ENCODE measurements at places on chromosomes 12 and 14.

- DNase-seq = no peak
Observed at GRCh38 chr14:53951627-53952303, 4.9 kb downstream of the BMP4 start.

GRCh38 chr14:61523751-61524150 lies 171.6 kb upstream of the HIF1A start:
- no peak for DNase-seq

- no peak for DNase-seq
Observed at GRCh38 chr14:32998433-32998832, 59.8 kb downstream of the NPAS3 start.

GRCh38 chr14:91879196-91879595 lies 11.9 kb upstream of the TC2N start:
- DNase-seq = no peak

DNA sequence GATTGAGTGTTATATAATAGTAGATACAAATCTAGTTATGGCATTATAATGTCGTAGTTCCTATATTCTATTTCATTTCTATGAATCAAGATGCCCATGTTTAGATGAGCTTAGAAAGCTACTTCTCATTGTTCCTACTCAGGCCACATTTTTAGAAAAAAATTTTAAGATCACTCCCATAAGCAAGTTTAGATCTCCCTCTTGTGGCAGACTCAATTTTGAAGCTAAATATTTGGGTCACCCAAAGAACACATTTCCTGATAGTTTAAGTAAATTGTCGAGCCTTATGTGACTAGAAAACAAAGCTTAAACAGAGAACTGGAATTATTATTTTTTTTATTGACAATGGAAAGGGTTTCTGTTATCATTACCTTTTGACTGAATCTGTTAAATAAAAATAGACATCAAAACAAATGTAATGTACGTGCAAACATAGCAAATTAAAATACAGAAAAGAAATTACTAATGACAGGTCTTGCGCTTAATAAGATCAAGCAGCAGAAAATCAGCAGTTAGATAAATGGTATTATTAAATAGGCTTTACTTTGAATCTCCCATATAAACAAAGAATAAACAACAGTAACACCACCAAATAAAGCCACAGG lies 180.2 kb downstream of the ACSS3 start:
- no peak for DNase-seq

GRCh38 chr14:25086821-25087396 lies 37.0 kb upstream of the STXBP6 start:
- no peak for DNase-seq

DNA sequence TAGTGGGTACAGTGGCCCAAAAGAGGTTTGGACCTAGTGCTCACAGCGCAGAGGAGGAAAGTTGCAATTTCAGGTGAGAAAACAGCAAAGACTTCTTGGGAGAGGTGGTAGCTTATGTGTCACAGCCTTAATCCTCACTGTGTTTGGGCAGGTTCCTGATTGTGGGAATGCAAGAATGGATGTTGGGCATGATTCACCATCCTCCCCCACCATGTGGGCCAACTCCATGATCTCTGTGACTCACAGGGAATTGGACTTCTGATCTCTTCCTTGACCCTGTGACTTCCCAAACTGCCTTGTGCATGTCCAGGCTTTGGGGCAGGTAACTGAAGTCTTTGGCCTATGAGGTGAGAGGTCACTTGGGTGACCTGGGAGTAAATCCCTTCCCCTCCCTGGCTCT lies 1.8 kb upstream of the CHST11 start:
- DNase-seq = no peak

DNA sequence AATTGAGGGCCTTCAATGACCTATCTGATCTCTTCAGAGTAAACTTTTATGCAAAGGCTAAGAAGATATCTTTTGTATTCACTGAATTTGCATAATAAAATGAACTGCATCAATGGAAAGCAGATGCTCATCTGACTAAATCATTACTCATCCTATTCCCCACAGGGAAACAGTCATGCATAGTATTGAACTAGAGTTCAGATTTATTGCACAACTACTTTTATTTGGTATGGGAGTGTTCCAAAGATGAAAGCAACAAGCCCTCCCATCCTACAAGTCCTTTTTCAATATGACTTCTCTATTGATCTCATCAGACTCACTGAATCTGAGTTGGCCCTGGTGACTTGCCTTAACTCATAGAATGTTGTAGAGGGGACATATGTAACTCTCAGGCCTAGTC lies 159.8 kb downstream of the KITLG start:
- DNase-seq = no peak

GRCh38 chr14:98059106-98059505 lies 1212.9 kb downstream of the BCL11B start:
- no peak for DNase-seq

DNA sequence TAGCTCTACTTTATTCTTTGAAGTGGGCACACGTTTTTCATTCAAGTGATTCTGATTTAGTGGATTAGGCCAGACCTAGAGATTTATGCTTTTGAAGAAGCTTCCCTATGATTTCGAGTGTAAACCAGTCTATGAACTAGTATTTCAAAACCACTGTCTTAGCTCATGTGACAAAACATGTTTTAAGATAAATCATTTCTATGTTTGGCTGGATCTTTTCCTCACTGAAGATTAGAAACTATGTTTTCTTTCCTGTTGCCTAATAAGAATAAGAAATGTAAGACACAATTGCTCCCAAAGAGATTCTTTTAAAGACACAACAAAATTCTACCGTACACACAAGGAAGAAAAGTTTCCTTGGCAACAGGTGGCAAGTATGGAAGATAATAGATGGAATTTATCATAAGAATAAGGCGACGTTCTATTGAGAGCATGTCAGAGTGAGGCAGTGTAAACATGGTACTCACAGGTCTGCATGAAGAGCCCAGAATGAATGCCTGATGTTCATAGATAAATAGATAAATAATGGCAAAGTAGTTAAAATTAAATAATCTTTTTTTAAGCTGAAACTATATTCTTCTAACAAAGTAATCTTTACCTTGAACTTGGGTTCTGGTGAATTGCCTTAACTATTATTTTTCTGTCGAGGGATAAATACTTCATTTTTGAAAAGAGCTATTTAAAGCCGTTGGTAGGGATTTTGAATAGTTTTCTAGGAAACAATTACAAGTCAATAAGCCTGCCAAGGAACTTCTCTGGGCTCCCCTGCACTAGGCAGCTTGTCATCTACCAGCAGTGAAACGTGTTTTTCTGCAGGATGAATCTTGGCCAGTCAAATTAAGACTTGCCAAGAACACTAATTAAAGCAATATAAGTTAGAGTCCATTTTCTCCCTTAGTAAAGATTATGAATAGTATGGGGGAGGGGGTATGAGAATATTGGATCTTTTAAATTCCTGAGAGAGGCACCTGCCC lies 34.1 kb upstream of the C12orf75 start:
- DNase-seq = no peak

GRCh38 chr12:100942984-100943749 lies 148.6 kb downstream of the ANO4 start:
- DNase-seq = no peak

GRCh38 chr14:37546621-37547447 lies 48.2 kb downstream of the FOXA1 start:
- DNase-seq = no peak

DNA sequence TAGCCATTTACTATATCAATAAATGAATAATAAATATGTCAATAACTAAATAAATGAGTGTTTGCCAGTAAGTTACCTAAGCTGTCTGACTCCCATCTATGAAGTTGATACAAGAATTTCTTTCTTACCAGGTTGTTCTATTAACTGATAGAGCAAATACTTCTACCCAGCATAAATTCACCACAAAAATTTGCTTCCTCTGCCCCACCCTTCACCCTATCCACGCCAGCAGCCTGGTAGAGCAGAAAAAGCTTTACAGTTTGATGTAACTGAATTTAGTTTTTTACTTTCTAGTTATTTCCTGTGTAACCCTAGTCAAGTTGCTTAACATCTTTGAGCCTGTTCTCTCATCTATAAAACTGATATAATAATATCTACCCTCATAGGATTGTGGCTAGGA lies 94.9 kb upstream of the SLC16A7 start:
- no peak for DNase-seq

GRCh38 chr14:99430491-99430890 lies 50.2 kb downstream of the SETD3 start:
- DNase-seq = no peak

DNA sequence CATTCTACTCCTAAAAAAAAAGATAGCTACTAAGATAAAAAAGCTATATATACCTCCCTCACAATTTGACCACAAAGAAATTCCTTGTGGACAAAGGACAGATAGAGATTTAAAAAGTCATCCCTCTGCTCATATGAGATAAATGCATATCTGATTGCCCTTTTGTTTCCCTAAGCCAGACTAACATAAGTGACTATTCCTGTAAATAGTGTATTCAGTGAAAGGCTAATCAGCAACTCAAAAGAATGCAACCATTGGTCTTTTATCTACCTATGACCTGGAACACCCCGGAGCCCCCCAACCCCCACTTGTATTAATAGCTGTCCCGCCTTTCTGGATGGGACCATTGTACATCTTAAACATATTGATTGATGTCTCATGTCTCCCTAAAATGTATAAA lies 6.3 kb upstream of the TMPO start:
- DNase-seq = no peak

DNA sequence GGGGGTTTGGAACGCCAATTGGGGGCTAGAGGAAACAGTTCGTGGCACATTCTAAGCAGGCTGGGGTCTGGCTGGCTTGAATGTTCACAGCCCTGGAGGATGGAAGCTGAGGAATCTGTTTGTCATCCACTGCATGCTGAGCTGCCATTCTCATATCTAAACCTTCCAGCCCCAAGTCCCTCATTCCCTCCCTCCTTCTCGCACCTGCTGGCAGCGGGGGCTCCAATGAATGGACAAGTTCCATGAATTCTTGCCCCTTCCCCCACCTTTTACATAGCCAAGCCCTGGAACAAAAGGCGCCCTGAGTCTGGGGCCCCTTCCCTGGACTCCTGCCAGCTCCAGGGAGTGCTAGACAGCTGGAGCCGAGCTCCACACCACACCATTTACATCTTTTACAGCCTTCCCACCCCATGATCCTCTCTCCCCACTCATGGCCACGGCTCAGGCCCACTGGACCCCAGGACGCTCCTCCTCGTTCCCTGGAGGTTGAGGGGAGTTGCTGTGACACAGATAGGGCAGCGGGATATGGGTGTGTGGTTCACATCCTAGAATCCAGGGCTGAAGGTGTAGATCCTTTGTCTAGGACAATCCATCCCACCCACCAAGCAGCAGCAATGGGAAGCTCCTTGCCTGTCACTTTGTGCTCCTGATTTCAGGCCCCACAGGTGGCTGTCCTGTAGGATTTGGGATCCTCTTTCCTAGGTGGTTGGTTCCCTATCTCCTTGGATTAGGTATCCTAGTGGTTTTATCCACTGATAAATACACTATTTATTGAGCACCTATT lies 21.7 kb upstream of the VRTN start:
- peak; percentile 44 for DNase-seq

- DNase-seq = peak; percentile 82
Observed at GRCh38 chr12:131130311-131130911, 176.7 kb downstream of the ADGRD1 start.

- DNase-seq = no peak
Observed at GRCh38 chr12:67484791-67485480, 163.6 kb upstream of the DYRK2 start.

DNA sequence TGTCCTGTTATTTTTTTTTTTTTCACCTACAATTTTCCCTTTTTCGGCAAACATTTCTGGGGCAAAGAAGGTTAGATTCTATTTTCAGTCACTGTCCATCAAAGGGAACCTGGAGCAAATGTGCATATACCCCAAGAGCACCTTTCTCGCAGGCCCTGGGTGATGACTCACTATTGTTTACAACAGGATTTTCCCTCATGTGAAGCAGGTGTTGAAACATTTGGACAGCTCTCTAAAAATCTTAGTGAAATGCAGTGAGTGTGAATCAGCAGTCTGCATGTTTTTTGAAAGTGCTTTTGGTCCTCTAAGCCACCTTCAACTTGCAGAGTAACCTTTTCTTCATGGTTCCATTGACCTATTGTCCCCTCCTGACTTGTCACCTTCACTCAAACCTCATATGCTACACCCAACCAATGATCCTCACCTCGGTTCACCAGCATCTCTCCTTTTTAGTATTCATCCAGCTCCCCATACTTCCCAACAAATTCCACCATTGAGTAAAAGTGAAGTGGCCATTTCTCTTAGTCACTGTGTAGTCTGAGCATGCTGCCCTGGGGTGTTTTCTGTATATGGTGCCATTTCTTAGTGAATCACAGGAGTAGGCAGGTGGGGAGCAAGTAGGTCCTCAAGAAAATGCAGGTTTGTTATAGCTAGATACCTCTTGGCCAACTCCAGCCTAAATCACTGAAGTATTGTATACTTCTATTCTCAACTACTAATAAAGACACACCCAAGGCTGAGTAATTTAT lies 260.2 kb downstream of the BMP4 start:
- no peak for DNase-seq

- DNase-seq = no peak
Observed at GRCh38 chr12:47822863-47823262, 3.2 kb upstream of the HDAC7 start.

- no peak for DNase-seq
Observed at GRCh38 chr14:94868772-94869072, 98.8 kb upstream of the GSC start.

GRCh38 chr12:32508626-32509025 lies 109.3 kb downstream of the FGD4 start:
- no peak for DNase-seq

GRCh38 chr14:33475623-33476022 lies 475.3 kb downstream of the EGLN3 start:
- DNase-seq = no peak

DNA sequence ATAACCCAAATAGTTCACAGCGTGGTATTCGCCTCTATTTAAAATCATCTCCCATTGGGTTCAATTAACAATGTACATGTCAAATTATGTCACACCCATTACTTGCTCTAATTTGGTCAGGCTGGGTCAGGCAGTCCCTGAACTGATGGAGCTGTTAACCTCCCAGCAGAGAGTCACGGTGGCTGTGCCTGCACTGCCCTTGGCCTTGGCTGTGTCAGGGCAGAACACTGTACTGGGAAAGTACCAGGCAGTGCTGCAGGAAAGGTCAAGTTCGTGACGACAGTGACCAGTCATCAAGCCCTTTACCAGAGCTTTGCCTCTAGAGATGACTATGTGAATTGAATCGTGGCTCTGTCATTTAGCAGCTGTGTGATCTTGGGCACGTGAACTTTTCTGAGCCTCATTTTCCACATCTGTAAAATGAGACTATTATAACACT lies 100.0 kb downstream of the ARF6 start:
- no peak for DNase-seq

Measured in chondrocyte (in vitro differentiated cells).